M059J (cell line): ENCODE measurements at places on chromosomes 1 and 21.

GRCh38 chr21:44299085-44299457 is 782 bp upstream of the PFKL start:
- DNase-seq: no peak

GRCh38 chr1:174266991-174267612 is 107.8 kb downstream of the RABGAP1L start:
- no peak for DNase-seq

DNA sequence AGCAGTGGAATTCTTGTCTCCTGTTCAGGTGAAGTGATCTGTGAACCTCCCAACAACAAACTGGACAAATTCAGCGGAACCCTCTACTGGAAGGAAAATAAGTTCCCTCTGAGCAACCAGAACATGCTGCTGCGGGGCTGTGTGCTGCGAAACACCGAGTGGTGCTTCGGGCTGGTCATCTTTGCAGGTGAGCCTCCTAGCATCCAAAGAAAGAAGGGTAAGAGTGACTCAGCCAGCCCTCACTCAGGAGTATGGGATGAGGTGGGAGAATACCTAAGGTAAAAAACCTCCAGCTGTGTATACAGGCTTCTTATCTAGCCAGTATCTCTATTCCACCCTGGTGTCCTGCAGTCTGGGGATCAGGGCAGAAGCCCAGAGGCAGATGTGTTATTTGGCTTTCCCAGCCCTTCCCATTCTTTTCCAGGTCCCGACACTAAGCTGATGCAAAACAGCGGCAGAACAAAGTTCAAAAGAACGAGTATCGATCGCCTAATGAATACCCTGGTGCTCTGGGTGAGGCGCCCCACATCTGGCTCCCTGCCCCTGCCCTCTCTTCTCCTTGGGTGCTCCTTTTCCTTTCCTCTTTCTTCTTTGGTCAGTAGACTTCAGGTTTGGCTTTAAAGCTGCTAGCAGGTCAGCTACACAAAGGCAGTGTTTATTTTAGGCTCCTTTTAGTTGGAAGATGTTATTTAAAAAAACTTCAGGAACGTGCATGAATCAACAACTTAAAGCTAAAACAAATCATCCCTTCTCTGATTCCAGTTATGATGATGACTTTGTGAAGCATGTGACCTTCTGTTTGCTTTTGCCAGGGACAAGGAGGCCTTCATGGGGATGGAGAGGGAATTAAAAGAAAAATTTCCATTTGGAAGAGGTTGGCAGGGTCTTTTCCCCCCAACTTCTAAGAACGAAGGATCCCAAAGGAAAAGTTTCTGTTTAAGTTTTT is 9.0 kb downstream of the ATP8B2 start:
- no peak for DNase-seq

DNA sequence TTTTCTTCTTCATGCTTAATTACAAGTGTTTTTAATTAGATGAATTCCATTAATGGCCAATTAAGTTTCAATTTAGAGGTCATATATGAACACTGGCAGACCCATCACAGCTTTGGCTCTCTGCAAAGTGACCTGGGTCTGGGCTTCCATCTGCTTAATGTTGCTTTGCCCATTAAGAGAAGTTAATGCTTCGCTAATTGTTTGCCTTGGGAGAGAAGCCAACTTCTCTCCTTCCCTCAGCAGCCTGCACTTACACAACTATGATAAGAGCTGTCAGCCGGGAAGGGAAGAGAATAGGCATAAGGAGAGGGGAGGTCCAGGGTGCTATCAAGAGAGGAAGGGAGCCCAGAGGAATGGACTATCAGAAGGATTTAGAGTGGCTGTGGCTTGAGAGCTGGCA is 29.0 kb upstream of the CCDC190 start:
- DNase-seq: no peak

DNA sequence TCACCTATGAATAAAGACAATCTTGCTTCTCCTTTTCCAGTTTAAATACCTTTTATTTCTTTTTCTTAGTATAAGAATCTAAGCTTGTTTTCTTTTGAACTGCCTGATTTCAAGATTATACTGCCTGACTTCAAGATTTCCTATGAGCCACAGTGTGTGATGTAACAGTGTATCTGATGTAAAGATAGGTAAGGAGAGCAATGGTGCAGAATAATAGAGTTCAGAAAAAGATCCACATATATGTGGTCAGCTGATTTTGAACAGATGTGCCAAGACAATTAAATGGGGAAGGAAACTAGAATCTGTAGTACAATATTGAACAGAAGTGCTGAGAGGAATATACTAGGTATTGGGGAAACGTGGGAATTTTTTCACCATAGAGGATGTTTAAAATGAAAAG is 21.0 kb downstream of the EXO1 start:
- DNase-seq: no peak
